ENCODE measurements at places on chromosomes 7 and 10.

GRCh38 chr7:47896809-47897423 lies 51.4 kb downstream of the PKD1L1 start:
- DNase-seq, result no peak

DNA sequence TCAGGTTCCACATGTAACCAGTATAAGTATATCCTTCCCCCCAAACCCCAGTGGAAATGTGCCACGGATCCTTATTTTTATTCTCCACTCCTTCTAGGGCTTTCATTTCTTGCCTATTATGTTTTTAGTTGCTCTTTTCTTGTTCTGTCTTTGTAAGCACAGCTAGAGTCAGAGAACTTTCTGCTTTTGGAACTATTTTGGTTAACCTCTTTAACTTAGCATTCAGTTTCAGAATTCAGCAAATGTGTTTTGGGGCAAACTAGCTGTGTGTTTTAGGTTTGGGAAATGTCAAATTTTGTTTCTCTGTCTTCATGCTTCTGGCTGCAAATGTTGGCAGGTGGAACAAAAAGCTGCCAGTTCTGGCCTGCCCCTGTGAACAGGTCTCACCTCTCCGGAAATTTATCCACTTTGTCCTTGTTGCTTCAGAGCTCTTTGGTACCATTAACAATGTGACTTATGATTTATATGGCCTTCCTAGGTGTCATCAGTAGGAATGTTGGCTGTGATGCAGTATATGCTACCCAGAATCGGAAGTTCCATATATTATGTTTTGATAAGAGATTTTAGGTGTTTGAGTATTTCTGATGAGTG lies 156.1 kb downstream of the ADK start:
- DNase-seq, result no peak

- no peak for DNase-seq
Measured at GRCh38 chr10:130635528-130635927, 499.3 kb downstream of the GLRX3 start.

DNA sequence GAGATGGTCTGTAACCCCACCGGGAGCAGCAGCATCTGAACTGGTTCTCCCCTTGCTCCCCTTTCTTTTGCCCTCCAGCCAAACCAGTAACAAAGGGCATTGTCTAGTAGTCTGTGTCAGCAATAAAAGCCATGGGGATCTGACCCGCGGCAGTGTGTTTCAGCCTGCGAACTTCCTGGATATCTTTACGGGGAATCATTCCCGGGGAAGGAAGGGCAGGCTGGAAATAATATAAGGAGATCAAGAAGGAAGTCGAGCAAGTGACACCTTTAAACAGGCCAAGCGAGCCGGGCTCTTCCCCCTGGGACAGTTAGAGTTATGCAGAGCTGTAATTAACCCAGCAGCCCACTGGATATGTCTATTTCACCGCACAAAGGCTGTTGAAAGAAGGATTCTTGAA lies 661.2 kb upstream of the GALNT17 start:
- DNase-seq, result no peak

GRCh38 chr10:27192284-27192683 lies 37.1 kb downstream of the MASTL start:
- DNase-seq, result no peak

DNA sequence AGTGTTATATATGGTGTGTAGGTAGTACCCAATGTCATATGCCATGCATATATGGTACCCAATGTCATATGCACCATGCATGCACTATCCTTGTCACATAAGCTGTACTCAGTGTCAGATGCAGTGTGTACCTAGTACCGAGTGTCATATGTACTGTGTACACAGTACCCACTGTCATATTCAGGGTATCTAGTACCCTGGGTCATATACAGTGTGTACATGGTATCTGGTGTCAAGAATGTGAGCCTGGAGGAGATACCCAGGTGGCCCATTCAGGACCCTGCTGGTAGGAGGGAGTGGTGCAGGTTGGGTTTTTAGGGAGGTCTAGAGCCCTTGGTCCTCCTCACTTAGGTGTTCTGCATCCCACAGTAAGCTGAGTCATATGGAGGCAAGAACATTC lies 1.8 kb downstream of the ZMYND11 start:
- DNase-seq, result no peak

GRCh38 chr10:131896403-131896802 lies 4.4 kb upstream of the PPP2R2D start:
- DNase-seq, result no peak

DNA sequence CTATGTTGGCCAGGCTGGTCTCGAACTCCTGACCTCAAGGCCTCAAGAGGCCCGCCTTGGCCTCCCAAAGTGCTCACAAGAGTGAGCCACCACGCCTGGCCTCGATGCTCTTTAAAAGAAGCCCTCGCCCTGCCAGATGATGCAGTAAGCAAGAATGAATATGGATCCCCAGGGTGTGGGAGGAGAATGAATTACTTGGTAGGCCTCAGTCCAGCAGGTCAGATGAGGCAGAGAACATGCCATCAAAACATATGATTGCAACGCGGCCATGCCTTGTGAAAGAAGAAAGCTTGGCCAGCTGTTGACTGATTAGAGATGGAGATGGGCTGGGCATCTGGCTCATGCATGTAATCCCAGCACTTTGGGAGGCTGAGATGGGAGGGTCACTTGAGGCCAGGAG lies 68.7 kb downstream of the CAMK1D start:
- no peak for DNase-seq

Data from mucosa of gallbladder (tissue), 1 donor.